ENCODE measurements at places on chromosomes 12 and 14.

GRCh38 chr14:60561845-60562746, 53.1 kb downstream of the SIX6 start:
- DNase-seq: peak; percentile 38

DNA sequence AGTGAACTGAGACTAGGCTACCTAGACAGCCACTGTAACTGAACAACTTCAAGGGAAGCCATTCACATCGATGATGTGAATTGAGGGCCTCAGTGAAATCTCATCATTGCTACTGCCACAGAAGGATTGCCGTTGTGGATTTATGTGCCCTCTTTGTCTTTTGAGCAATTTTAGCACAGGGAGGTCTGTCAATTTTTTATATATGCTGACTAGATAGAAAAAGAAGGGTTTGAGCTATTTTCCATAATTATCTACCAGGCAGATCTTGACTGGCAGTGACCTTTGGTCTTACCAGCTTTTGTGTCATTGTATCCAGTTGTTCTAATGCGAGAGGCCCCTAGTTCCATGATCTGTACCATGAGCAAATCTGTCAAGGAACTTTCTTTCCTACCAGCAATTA, 179.4 kb downstream of the ERC1 start:
- no peak for DNase-seq

- DNase-seq: no peak
Measured at GRCh38 chr14:32304296-32304695, 24.8 kb upstream of the AKAP6 start.

GRCh38 chr12:52515319-52515646, 4.9 kb downstream of the KRT5 start:
- no peak for DNase-seq

GRCh38 chr14:90870950-90871604, 54.8 kb upstream of the TTC7B start:
- DNase-seq: no peak

DNA sequence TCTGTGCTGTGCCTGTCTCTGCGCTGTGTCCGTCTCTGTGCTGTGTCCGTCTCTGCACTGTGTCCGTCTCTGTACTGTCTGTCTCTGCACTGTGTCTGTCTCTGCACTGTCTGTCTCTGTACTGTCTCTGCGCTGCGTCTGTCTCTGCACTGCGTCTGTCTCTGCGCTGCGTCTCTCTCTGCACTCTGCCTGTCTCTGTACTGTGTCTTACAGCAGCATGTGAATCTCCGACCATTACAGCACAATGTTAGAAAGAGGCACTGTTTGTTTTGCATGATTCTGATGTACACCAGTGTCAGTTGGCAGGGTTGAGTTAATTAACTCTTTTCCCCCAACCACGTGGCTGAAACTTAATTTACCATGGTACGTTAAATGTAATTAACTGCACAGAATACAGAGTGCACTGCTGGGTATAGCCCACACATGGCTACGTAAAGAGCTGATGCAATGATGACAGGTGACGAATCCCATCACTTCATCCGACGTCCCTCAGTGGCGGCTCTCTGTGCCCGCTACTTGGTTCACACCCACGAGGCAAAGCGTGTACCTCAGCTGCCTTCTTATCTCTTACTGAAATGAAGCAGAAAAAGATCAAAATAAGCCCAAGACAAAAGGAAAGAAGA, 127.7 kb upstream of the SFSWAP start:
- DNase-seq: no peak

GRCh38 chr12:47977046-47977771, 13.8 kb downstream of the TMEM106C start:
- no peak for DNase-seq

Measured in fibroblast of skin of left biceps (primary cell).